Stimulated activated CD8-positive, alpha-beta memory T cell treated with anti-CD3 and anti-CD28 coated beads, Interleukin-12 subunit alpha, Interleukin-12 subunit beta, amount 100 ng/mL, for 1 hour (primary cell): ENCODE measurements at places on chromosomes 11 and 22.
A peak's percentile ranks its signal among the peaks of the same experiment; 100 is the strongest.

GRCh38 chr22:19291218-19291579 lies 320 bp downstream of the CLTCL1 start:
- no peak for DNase-seq

DNA sequence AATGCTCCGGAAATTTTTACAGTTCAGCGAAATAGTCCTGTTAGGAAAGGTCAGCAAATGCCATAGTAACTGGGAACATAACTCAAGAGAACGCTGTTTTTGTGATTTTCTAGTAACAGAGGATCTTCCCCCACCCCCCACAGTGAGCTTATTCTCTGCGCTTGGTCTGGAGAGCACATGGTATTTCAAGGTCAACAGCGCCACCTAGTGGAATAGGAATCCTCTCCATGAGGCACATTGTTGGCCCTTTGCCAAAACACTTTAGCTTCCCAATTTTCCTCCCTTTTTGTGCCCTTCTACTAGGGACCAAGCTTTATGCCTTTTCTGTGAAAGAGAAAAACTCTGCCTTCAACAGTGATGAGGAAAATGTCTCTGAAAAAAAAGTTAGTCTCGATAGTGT lies 13.2 kb upstream of the OR4C12 start:
- no peak for DNase-seq

DNA sequence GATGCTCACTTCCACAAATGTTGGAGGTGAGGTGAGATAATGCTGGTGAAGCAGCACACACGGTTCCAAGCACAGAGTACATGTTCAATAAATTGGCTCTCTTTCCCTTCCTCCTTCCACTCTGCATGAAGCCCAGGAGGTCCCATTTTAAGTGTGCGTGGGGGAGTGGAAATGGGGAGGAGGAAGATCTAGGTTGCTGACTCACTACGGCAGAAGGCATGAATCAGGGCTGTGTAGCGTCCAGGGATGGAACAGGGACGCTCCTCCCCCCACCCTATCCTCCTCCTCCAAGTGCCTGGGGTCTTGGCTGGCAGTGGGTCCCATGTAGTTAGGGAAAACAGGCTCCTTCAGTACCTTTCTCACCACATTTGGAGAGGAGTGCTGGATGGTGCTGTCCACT lies 44.2 kb downstream of the TRIM66 start:
- DNase-seq: no peak

DNA sequence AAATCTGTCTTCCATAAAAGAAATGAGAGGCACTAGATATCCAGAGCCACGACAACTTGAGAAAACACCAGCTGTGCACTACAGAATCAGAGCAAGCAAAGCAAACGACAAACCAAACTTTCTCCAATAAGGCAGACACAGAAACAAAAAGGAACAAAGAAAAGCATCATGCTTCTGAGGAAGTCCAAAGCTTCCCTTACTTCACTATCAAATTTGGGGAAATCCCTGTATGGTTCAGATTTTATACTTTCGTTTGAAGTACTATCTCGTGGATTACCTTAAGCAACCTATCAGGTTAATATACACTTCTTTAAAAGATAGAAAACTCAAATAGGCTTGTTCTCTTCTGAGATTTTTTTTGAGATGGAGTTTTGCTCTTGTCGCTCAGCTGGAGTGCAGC lies 27.7 kb downstream of the ALG9 start:
- DNase-seq: no peak

- peak; percentile 56 for DNase-seq
Measured at GRCh38 chr11:57649826-57650738, at the start of gene YPEL4. Gene YPEL4 (minus strand): TSS chr11:57649912. CDS start chr11:57647107, 2,805 bp downstream.

DNA sequence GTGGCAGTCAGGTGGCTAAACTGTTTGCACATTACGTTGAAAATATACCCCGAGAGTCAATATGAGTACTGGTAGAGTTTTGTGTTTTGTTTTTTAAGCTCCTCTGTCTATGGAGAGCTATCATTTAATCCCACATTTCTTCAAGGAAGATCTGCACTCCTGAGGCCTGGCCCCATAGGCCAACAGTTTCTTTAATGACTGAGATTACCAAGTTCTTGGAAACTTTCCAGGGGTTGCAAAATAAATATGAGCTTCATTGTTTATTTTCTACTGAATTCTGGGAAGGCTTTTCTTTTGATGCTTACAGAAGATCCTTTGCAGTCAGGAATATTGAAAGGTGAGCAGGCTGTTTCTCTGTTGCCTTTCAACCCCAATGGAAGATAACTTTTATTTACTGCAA lies 452.0 kb downstream of the JRKL start:
- DNase-seq: no peak

- no peak for DNase-seq
Measured at GRCh38 chr11:45168366-45169130, 22.1 kb downstream of the PRDM11 start.

DNA sequence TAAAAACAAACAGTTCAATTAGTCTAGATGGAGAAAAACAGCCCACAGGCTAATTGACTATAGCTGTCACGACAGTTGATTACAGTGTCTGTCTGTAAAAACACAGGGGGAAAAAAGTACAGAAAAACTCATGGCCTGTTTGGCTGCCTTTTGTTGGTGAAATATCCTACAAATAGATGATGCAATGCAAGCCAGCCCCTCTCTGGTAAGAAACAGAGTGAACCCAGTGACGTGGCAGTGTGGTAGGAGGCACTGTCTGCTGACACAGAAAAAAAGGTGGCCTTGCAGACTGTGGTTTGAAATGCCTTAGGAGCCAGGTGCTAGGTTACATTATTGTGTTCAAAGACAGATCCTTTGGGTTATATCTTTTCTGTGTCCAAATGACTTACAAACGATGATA lies 431.4 kb upstream of the CCDC90B start:
- DNase-seq: no peak
